ENCODE measurements at places on chromosomes 3 and 15.
A peak's percentile ranks its signal among the peaks of the same experiment; 100 is the strongest.

- H3K27ac ChIP-seq = no peak overlapping the region
- H3K4me1 ChIP-seq = no peaks in the 10 kb centered on the region
- H3K36me3 ChIP-seq = no peaks in the 10 kb centered on the region
- no peaks in the 10 kb centered on the region for H3K27me3 ChIP-seq
These were observed 22.8 kb downstream of the HGD start for GRCh38 chr3:120659285-120659684.

GRCh38 chr15:27238707-27239423 is 267.9 kb downstream of the GABRG3 start:
- no peaks in the 10 kb centered on the region for H3K36me3 ChIP-seq
- H3K4me1 ChIP-seq = no peaks in the 10 kb centered on the region
- H3K4me3 ChIP-seq = no peak overlapping the region

GRCh38 chr3:185740133-185740532 is 84.7 kb downstream of the IGF2BP2 start:
- no peaks in the 10 kb centered on the region for H3K27me3 ChIP-seq
- no peaks in the 10 kb centered on the region for H3K36me3 ChIP-seq
- H3K4me1 ChIP-seq = peaks cover 22% of the 10 kb centered on the region
- no peak for DNase-seq

- H3K27ac ChIP-seq = no peak overlapping the region
- H3K4me3 ChIP-seq = no peak overlapping the region
- no peaks in the 10 kb centered on the region for H3K36me3 ChIP-seq
- DNase-seq = peak; percentile 35
- peaks cover 14% of the 10 kb centered on the region for H3K4me1 ChIP-seq
- no peaks in the 10 kb centered on the region for H3K27me3 ChIP-seq
These were observed 61.0 kb downstream of the KLF13 start for GRCh38 chr15:31387479-31388118.

- DNase-seq = no peak
- no peaks in the 10 kb centered on the region for H3K27me3 ChIP-seq
- H3K36me3 ChIP-seq = no peaks in the 10 kb centered on the region
- H3K27ac ChIP-seq = no peak overlapping the region
- peaks cover 4% of the 10 kb centered on the region for H3K4me1 ChIP-seq
These were observed 488.1 kb upstream of the THBS1 start for GRCh38 chr15:39092761-39093160.

DNA sequence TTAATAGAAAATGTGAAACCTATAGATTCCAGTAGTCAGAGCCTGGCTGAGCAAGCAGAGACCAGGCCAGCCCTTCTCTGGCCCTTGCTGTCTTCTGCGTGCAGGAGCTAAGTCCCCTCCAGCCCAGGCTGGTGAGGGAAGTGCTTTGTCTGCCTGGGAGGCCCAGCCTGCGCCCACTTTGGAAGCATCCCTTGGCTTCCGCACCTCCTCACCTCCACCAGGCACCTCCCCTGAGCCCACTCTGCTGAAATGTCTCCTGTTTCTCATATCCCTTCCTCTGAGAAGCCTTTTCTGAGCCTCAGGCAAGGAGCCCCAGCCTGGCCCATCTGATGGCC is 45.3 kb downstream of the ALDH1L1 start:
- H3K4me3 ChIP-seq = no peak overlapping the region
- no peaks in the 10 kb centered on the region for H3K4me1 ChIP-seq
- no peaks in the 10 kb centered on the region for H3K36me3 ChIP-seq
- DNase-seq = no peak
- H3K27ac ChIP-seq = no peak overlapping the region
- peaks cover 12% of the 10 kb centered on the region for H3K27me3 ChIP-seq

DNA sequence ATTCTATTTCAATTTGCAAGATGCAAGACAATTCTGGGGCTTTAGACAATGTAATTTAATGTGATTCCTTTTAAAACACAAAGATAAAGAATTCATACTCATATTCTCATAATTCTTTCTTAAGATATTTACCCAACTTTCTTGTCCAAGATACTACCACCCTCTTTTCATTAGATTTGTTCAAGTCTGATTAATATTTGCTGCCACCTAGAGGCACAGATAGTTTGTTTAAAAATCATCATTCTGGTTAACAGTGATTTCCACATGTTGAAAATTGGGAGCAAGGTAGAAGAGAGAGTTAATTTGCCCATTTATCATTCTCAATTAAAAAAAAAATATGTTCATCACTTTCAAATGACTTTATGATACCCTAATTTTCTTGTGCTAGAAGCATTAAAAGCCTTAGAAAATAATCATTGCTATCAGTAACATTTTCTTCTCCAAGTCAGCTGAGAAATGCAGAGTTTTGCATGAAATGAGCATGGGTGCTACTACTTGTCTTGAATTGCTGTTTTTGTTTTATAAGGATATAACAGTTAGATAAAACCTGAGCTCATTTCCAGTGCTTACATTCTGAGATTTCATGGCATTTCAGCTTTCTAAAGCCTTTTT is 11.6 kb downstream of the TAMM41 start:
- peak; percentile 8 for DNase-seq
- no peaks in the 10 kb centered on the region for H3K4me1 ChIP-seq
- H3K27me3 ChIP-seq = no peaks in the 10 kb centered on the region
- peaks cover 25% of the 10 kb centered on the region for H3K36me3 ChIP-seq
- H3K4me3 ChIP-seq = no peak overlapping the region

DNA sequence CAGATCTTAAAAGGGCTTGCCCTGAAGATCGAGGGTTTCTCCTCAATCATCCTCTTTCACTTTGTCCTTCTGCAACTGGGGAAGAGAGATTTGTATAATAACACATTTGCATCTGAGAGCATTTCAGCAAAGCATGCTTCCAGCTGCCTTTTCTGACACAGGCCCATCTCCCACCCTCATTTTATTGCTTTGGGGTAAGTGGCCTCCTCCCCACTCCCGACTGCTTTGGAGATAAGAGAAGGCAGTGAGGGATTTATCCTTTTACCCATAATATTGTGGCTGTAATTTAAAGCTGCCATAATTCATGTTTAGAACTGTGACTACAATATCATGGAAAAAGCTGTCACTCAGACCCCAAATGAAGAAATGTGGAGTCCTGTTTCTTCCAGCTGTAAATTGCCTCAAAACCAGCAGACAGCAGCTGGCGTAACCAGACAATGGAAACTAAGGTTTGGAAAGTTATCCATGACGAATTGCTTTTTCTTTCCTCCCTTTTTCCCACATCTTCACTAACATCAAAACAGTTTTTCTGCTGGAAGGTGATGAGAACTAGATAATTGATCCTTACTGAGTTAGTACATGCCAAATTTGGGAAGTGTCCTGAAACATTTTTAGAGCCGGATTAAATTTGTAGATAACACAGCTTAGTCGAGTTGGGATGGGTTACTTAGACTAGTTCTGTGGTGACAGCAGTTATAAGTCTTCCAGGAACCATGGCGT is 104.2 kb upstream of the PFN2 start:
- H3K4me1 ChIP-seq = peaks cover 36% of the 10 kb centered on the region
- no peak for DNase-seq
- H3K27me3 ChIP-seq = no peaks in the 10 kb centered on the region
- H3K36me3 ChIP-seq = no peaks in the 10 kb centered on the region
- no peak overlapping the region for H3K4me3 ChIP-seq
- H3K27ac ChIP-seq = no peak overlapping the region

DNA sequence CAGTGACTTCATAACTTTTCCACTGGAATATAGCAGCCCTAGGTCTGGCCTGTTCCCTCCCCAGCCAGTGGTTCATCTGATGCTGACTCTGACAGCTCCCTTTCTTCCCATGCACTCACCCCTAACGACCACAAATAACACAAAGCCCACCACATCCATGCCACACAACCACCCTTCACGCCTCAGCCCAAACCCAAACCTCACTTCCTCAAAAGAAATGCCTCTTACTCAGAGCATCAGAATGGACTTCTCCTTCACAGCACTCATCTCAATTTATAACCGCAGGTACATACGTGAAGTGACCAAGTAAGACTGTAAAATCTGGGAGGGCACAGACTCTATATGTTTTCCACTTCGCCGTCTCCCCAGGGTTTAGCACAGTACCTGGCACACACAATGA is 1.1 kb downstream of the RBSN start:
- H3K4me1 ChIP-seq = peaks cover 15% of the 10 kb centered on the region
- peak overlapping the region; percentile 91 for H3K27ac ChIP-seq
- peak; percentile 56 for DNase-seq
- H3K4me3 ChIP-seq = peak overlapping the region; percentile 100
- no peaks in the 10 kb centered on the region for H3K27me3 ChIP-seq

- no peak overlapping the region for H3K4me3 ChIP-seq
- peaks cover 14% of the 10 kb centered on the region for H3K4me1 ChIP-seq
- no peaks in the 10 kb centered on the region for H3K36me3 ChIP-seq
- no peaks in the 10 kb centered on the region for H3K27me3 ChIP-seq
- H3K27ac ChIP-seq = no peak overlapping the region
These were observed 4.9 kb upstream of the CHSY1 start for GRCh38 chr15:101256757-101257156.

DNA sequence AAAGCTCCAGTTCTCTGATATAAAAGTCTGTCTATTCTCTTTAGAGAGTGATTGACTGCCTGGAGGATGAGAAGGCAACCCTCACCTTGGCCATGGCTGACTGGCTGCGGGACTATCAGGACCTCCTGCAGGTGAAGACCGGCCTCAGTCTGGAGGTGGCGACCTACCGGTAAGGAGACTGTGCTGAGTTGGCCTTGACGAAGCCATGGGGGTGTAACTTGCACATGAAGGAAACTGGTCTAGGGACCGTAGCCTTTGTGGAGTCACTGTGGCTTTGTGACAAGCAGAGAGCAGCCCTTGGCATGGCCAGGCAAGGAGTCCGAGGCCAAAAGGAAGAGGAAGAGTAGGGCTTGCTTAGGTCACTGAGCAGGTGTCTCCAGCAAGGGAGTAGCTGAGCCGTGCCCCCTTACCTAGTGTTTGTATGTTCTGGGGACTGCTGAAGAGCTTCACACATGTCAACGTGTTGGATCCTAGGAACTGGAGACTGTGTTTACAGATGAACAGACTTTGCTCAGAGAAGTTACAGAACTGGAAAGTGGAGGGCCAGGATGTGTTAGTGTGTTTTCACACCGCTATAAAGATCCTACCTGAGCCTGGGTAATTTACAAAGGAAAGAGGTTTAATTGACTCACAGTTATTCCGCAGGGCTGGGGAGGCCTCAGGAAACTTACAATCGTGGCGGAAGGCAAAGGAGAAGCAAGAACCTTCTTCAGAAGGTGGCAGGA is 8.8 kb downstream of the SYNM start:
- peaks cover 2% of the 10 kb centered on the region for H3K36me3 ChIP-seq
- H3K4me3 ChIP-seq = no peak overlapping the region
- H3K27me3 ChIP-seq = no peaks in the 10 kb centered on the region
- no peak for DNase-seq

GRCh38 chr3:169945313-169945712 is 21.3 kb upstream of the SEC62 start:
- H3K36me3 ChIP-seq = no peaks in the 10 kb centered on the region
- H3K27ac ChIP-seq = no peak overlapping the region
- peaks cover 2% of the 10 kb centered on the region for H3K27me3 ChIP-seq

- H3K27ac ChIP-seq = no peak overlapping the region
- H3K4me3 ChIP-seq = no peak overlapping the region
- DNase-seq = no peak
- H3K27me3 ChIP-seq = peaks cover 9% of the 10 kb centered on the region
- no peaks in the 10 kb centered on the region for H3K4me1 ChIP-seq
- no peaks in the 10 kb centered on the region for H3K36me3 ChIP-seq
These were observed 141.7 kb downstream of the FBLN2 start for GRCh38 chr3:13690636-13691035.

DNA sequence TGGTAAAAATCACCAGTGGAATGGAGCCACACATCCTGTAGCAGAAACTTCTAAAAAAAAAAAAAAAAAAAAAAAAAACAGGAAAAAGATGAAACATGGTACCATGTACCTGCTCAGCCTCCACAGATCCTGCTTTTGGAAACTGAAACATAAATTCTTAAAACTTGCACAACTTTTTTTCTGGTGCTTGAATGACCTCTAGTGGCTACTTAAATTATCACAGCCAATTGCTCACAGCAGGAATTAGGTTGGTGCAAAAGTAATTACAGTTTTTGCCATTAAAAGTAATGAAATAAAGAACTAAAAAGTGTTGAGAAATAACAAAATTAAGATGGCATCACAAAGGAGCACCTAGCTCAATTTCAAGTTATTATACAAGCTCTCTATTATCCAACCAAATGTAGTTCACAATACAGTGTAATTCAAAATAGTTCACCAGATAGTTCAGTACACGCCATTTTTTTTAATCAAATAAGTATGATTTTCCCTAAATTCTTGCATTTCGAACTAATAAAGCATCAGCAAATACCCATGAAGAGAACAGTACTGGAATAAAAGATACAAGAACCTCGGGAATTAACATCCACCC is 80.6 kb downstream of the ULK4 start:
- H3K4me3 ChIP-seq = no peak overlapping the region
- H3K36me3 ChIP-seq = no peaks in the 10 kb centered on the region
- no peaks in the 10 kb centered on the region for H3K27me3 ChIP-seq
- H3K4me1 ChIP-seq = no peaks in the 10 kb centered on the region
- DNase-seq = peak; percentile 3

DNA sequence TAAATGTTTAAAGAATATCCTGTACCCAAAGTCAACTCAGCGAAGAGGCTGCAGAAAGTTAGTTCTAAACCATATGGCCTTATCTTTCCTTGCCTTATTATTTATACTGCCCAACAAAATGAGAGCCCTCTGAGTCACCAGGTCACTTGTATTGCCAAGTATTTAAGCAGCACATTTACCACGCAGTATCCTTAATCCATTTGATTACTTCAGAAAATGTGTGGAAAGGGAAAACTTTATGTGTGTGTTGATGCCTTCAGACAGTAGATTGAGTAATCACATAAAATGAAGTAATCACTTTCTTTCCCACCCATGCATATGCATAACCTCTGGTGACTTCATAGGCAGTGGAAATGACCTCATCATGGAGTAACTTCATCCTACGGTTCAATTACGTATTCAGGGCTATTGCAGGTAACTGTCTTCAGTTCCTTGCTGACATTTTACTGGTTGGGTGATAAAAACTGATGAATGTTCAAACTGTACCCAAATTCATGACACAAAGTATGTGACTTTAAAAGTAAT is 7.5 kb upstream of the CADPS start:
- DNase-seq = peak; percentile 51
- H3K27ac ChIP-seq = no peak overlapping the region
- H3K4me1 ChIP-seq = no peaks in the 10 kb centered on the region
- no peaks in the 10 kb centered on the region for H3K27me3 ChIP-seq
- H3K36me3 ChIP-seq = no peaks in the 10 kb centered on the region
- no peak overlapping the region for H3K4me3 ChIP-seq

DNA sequence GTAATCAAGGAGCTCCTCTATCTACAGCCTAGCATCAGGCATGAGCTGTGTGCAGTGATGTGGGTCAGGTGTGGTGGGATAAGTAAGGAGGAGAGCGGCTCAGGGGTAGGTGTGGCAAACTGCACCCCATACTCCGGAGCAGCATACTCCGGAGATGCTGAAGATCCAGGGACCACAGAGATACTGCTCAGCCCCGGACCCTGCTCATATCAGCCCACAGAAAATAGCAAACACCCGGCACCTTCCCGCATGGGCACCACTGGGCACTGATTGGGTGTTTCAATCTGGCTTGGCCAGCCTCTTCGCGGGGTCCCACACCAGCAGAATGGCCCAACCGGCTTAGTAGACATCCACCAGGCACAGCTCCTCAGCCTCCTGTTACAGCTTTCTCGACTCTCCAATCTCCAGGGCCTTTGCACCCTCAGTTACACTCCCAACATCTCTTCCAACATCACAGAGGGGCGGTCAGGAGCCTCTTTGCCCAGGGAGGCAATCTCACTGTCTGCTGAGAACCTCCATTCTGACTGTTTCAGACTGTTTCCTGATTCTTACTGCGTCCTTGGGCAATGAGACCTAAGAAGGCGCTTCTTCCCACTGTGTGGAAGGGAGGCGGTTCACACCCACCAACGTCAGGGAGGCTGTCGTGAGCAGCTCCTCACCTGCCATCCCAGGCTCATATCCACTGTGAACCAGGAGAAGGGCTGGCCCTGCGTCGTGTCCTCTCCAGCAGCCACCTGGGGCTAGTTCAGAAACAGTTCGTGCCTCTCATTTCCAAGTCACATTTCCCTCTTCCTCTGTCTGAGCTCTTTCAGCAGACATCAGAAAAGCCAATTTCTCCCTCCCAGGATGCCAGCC is 59.8 kb downstream of the CAPN7 start:
- no peaks in the 10 kb centered on the region for H3K27me3 ChIP-seq
- no peak overlapping the region for H3K27ac ChIP-seq
